ENCODE measurements at places on chromosomes 6 and 20. TPM values are rescaled to one million over a fixed set of nuclear protein-coding genes. Genes with fewer than 3 reads are reported as not detected.

Gene TMEM74B
- 1.1 TPM for total RNA-seq

Gene ELOVL2
- not detected for total RNA-seq

Gene RSPH4A
- total RNA-seq, result 0.19 TPM

Gene NELFE
- 94.7 TPM for total RNA-seq

Gene POM121L2
- total RNA-seq, result not detected

Gene KHDRBS2
- total RNA-seq, result not detected

Gene ZBTB46
- total RNA-seq, result 14.4 TPM

Gene CD40
- total RNA-seq, result 11.9 TPM

Gene C6orf89
- total RNA-seq, result 40.8 TPM

Gene PACSIN1
- not detected for total RNA-seq

Gene ECI2
- 92.1 TPM for total RNA-seq

Gene PDE7B
- total RNA-seq, result 28.1 TPM

Gene KCNK17
- total RNA-seq, result not detected

Gene SLC17A3
- total RNA-seq, result not detected

Gene SOX4
- 97.6 TPM for total RNA-seq

Gene SLC22A1
- total RNA-seq, result 0.65 TPM

Gene SRSF12
- total RNA-seq, result not detected

Gene BNIP5
- not detected for total RNA-seq

Gene BIRC7
- total RNA-seq, result not detected
